ENCODE measurements at places on chromosomes 5 and 9.

- DNase-seq: no peak
Observed at GRCh38 chr9:127390563-127390962, 6.4 kb upstream of the SLC2A8 start.

GRCh38 chr5:110751902-110752762 is 13.3 kb downstream of the SLC25A46 start:
- DNase-seq: no peak

GRCh38 chr9:136536721-136537241 is 9.1 kb downstream of the NOTCH1 start:
- DNase-seq: no peak

GRCh38 chr5:170432669-170433068 is 43.5 kb upstream of the KCNMB1 start:
- no peak for DNase-seq

DNA sequence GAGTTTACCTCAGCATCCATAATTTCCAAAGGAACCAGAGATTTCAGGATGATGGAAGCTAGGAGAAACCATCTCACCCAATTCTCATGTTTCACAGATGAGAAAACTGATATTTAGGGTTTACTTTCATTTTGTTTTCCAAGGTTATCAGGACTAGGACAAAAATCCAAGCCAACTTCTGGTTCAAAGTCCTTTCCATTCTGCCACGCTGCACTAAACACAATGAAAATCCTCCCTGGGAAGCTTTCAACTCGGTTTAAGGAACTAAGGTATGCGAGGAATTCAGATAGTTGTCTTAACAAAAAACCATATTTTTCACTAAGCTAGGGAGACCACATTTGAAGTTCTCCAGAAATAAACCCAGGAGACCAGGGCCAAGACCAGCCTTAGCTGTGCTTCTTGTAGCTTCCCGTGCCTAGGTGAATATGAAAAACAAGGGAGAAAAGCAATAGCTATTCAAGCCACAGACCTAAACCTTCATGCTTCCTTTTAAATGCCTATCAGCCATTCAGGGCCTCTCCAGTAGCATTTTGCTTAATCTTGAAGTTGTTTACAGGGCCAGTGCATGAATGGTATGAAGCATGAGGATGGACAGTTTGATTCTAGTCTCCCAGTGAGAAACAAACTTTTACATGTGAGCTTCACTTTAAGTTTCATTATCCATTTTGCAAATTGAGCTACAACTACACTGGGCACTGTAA is 167.9 kb downstream of the DENND1A start:
- DNase-seq: no peak

DNA sequence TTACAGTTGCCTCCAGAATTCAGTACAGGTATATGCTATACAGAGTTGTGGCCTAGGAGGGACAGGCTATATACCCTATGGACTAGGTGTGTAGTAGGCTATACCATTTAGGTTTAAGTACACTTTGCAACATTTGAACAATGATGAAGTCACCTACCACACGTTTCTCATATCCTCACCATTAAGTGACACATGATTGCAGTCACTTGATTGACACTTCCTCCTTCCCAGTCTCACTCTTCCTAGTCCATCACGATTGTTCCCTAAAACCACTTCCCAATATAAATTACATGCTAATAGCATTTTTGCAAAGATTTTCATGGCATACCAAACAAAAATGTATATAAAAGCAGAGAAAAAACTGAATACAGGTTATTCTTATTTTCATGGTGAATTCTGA is 312.2 kb downstream of the EPB41L4A start:
- no peak for DNase-seq

GRCh38 chr5:74865804-74866595 is at the start of gene FAM169A:
FAM169A (minus strand) TSS chr5:74866387; CDS start chr5:74841676, 24,711 bp downstream.
- peak; percentile 36 for DNase-seq

DNA sequence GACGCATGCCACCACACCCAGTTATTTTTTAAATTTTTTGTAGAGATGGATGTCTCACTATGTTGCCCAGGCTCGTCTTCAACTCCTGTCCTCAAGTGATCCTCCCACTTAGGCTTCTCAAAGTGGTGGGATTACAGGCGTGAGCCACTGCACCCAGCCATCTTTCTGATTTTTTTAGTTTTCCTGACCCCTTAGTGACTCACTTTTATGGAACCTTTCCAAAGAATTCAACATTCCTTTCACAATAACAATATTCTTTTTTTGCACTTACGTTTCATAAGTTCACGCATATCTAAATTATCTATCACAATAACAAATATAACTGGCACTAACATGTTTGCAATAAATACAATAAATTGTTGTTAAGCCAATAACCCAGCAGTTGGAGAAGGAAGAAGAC is 8.5 kb downstream of the ELOVL7 start:
- no peak for DNase-seq

DNA sequence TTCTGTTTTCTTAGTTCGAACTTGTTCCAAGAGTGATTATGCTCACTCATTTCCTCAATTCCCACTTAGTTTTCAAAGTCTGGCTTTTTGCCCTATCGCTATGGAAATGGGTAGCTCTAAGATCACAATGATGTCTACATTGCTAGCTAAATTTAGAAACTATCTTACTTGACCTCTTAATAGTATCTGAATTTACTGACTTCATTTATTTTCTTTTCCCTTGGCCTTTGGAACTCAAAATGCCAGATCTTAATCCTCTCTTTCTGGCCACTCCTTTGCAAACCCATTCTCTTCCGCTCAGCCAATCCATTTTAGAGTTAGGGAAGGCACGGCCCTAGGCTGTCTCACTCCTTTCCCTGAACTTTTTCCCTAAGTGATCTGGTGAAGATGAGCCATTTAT is 137.0 kb downstream of the FER start:
- DNase-seq: no peak

DNA sequence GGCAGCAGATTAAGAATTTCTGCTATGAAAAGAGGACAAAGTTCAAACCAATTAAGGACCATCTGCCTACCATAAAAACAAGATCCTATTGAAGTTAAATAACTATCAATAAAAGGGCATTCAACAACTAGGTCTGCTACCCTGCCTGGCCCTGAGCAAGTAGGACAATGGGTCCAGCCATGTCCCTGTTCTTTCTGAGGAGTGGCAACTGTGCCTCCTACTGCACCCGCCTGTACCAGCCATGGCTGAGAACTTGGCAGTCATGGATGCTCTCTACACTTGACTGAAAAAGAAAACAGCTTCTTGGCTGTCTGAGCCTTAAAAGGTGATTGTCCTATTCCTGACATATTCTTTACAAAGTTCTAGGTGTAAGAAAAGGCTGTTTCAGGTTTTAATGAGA is 652.4 kb downstream of the PDE4D start:
- DNase-seq: no peak

- DNase-seq: no peak
Observed at GRCh38 chr9:5799314-5799713, 33.6 kb downstream of the ERMP1 start.

- no peak for DNase-seq
Observed at GRCh38 chr9:124182741-124183140, 75.0 kb upstream of the NEK6 start.

GRCh38 chr9:10148796-10149195 is 464.0 kb downstream of the PTPRD start:
- no peak for DNase-seq

- no peak for DNase-seq
Observed at GRCh38 chr5:109242518-109242917, 167.3 kb downstream of the PJA2 start.

- no peak for DNase-seq
Observed at GRCh38 chr5:68011259-68011760, 204.2 kb upstream of the PIK3R1 start.

GRCh38 chr9:32823101-32823500 is 39.8 kb downstream of the TMEM215 start:
- no peak for DNase-seq
